ENCODE measurements at places on chromosomes 11 and 22. TPM values are rescaled to one million over a fixed set of nuclear protein-coding genes. Genes with fewer than 3 reads are reported as not detected.

Gene MMP7
- 17.9 TPM for polyA plus RNA-seq

GRCh38 chr11:19974886-19975285 is 185.4 kb downstream of the DBX1 start:
- DNase-seq: no peak

- peak; percentile 94 for DNase-seq
These were observed at the start of gene PNPLA3 for GRCh38 chr22:43923631-43924464. Gene PNPLA3 (plus strand): TSS chr22:43923805. CDS start chr22:43923912, 107 bp downstream.

DNA sequence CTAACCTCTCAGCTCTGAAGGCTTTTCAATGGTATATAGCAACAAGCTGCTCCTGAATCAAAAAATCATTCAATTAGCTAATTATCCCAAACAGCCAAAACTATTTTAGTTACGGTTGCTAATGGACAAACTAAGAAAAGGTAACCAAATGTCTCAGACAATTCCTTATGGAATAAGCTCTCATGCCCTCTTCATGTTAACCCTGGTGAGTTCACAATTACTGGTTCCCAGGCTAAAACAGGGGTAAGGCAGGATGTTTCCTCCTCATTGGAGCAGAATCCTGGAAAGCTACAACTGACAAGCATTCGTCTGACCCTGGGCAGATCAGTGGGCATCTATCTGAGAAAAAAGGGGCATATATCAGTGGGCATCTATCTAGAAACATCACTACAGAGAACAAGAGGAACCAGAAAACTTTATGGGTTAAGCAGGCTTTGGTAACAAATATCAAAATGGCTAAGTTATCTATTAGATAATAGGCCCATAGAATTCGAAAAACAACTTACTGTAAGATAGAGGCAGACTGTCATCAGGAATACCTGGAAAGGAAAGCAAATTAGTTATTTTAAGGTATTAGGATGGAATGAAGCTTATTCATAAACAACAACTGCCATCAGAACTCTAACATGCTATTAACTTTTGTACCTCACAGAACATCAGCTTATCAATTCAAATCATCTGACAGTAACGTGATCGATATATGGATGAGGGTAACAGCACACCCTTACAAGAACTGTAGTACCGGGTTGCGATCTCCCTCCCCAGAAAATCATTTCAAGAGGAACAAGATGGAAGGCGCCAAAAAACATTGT is 14.8 kb upstream of the WDR74 start:
- DNase-seq: no peak

Gene EI24
- 84.8 TPM for polyA plus RNA-seq

GRCh38 chr11:121547574-121547973 is 94.8 kb upstream of the SORL1-AS1 start:
- DNase-seq: no peak

- DNase-seq: no peak
These were observed 6.9 kb downstream of the TNNT3 start for GRCh38 chr11:1926156-1927025.

- no peak for DNase-seq
These were observed 684 bp upstream of the NFRKB start for GRCh38 chr11:129896062-129896461.

GRCh38 chr11:123111465-123111864 is 49.5 kb upstream of the HSPA8 start:
- DNase-seq: peak; percentile 60

DNA sequence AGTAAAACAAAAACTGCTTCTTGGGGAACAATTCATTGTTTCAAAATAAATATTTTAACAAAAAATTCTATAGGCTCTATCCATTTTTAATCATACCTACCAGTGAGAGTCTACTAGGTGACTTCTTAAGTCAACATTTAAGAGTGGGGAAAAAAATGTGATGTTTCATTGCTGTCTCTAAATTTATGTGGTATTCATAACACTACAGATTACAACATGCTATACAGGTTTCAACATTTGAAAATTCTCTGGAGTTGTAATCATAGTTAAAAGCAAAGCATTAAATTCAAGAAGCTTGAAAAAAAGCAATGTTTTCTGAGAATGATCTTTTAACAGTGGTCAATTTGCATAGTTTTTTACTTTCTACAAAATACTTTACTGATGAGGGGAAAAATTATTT is 18.3 kb downstream of the SBF2 start:
- DNase-seq: no peak

- no peak for DNase-seq
These were observed 69.6 kb upstream of the SHISAL1 start for GRCh38 chr22:44382116-44383038.

DNA sequence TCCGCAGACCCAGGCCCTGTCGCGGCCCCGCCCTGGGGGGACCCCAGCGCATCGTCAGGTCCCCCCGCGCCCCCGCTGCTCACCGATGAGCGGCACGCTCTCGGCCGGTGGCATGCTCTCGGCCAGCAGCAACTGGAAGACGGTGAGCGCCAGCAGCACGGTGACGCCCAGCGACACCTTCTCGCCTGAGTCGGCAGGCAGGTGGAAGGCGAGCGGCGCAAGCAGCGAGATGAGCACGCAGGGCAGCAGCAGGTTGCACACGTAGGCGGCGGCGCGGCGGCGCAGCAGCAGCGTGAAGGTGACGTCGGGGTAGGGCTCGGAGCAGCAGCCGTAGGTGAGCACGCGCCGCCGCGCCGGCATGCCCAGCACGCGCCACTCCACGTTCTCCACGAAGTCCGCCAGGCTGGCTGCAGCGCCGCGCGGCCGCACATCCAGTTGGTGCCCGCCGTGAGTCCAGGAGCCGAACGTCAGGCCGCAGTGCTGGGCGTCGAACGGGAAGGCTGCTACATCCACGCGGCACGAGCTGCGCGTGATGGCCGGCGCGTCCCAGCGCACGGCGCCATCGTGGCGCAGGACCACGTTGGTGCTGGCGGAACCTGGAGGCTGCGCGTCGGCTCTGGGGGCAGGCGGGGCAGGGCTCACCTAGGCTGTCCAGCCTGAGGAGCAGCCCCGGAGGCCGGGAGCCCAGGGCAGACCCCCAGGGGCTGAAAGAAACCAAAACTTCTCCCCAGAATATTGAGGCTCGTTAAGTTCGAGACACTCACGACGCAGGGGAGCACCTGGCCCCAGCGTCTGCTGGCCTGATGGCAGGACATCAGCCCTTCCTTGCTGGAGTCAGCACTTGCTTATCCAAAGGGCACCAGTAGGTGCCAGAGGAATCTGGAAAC is 3.8 kb downstream of the CHRNA10 start:
- no peak for DNase-seq

DNA sequence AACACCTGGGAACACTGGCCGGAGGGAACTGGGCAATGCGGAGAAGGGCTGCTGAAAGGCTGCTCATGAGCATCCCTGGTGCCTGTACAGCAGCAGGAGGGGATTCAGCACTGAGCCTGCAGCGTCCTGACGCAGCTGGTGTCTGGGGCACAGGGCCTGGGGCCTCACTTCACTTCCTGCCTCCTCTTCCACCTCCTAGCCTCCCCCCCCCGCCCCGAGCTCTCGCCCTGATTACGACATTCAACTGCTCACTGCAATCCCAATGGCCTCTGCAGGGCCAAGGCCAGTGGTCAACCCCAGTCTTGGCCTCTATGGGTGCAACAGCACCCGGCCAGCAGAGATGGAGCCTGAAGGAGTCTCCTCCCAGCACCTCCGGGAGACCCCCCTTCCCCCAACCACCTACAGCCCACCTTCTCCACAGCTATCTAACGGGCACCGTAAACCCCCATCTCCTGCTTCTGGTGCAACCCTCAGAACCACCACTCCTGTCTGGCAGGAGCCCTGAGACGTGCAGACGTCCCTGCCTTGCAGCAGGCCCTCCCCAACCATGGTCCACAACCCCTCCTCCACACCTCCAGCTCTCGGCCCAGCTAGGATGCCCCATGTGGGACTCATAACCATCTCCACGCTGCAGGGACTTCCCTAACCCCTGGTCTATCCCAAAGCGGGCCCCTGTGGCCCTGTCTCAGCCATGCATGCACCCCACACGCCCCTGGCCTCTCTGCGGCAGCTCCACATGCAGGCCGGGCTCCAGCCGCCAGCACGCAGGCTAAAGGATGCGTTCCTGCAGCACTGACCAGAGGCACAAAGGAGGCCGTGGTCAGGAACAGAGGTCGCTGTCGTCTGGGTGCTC is 38.2 kb downstream of the BRD1 start:
- DNase-seq: peak; percentile 29

Gene HEPACAM
- polyA plus RNA-seq: not detected
